ENCODE measurements at places on chromosomes 4 and X.

GRCh38 chr4:57089549-57089948, 20.6 kb downstream of the IGFBP7 start:
- DNase-seq = no peak

DNA sequence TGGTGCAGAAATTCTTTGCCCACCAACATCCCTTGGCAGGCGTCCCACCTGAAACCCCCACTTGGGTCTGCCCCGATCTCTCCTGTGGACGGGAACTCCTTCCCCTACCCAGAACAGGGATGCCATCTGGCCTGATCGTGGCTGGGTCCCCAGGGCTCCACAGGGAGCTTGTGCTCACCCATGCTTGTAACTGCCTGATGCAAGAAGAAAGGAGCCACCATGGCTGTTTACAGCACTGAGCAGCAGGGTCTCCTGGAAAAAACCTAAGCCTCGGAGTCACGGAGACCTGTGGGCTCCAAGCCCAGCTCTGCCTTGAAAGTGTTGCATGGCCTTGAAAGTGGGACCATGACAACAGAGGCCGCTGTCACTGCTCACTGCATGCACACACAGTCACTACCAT, 101.5 kb upstream of the AFAP1 start:
- no peak for DNase-seq

GRCh38 chrX:39653691-39654090, 444.1 kb downstream of the BCOR start:
- no peak for DNase-seq

GRCh38 chr4:60683357-60683756, 516.8 kb upstream of the ADGRL3 start:
- no peak for DNase-seq

- DNase-seq = no peak
These were observed 47.6 kb downstream of the CCNG2 start for GRCh38 chr4:77204621-77205020.

GRCh38 chr4:39464886-39465501, 6.1 kb downstream of the LIAS start:
- DNase-seq = no peak

All from stimulated activated CD8-positive, alpha-beta memory T cell treated with anti-CD3 and anti-CD28 coated beads, Interleukin-15, amount 100 ng/mL, for 24 hours (primary cell).